ENCODE measurements at places on chromosomes 3 and 15.

- no peak for DNase-seq
Measured at GRCh38 chr3:27133060-27133459, 236.1 kb downstream of the NEK10 start.

DNA sequence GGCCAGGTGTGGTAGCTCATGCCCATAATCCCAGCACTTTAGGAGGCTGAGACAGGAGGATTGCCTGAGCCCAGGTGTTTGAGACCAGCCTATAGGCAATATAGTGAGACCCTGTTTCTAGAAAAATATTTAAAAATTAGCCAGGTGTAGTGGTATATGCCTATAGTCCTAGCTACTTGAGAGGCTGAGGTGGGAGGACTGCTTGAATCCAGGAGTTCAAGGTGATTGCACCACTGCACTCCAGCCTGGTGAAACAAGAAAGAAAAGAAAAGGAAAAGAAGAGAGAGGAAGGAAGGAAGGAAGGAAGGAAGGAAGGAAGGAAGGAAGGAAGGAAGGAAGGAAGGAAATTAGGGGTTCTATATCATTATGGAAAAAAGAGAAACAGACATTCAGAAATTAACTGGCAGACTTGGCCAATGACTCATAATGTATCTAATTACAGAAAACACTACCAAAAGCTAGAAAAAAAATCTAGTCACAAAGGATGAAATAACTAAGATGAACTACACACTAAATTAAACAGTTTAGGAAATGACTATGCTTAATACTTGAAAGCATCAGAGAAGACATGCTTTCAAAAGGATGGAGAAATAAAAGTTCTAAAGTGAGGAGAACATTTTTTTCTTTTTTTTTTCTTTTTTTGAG lies 45.4 kb upstream of the TERB2 start:
- no peak for DNase-seq

DNA sequence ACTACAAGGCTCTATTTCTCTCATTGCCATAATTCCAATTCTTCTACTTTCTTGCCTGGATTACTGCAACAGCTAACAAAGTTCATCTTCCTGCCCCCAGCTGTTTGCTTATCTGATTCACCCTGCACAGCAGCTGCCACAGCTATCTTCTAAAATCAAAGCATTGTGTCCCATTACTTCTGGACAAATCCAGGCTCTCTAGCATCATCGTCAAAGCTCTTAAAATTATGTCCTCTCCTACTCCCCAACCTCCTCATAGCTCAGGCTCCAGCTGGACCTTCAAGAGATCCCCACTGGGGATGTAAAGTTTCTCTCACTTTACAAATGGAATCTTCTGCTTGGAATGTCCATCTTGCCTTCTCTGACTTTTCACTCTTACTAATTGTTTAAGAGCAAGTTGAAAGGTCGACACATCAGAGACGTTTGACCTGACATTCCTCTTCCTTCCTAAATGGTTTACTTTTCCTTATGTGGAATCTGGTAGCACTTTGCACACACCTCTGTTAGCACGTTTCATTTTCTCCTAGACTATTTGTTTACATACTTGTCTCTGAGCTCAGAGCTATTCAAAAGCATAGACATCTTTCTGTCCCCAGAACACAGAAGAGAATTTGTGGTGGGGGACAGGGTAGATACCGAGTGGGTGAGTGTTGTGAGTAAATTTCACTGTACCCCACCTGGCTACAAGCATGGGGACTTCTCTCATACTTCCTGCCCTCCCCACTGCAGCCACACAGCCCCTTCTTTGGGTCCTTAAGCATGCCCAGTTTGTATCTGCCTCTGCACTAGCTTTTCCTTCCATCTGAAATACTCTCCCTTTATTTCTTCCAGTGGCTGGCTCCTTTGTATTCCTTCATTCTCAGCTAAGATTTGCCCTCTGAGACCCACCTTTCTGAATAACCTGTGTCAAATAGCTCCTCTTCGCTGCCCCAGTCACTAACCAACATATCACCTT lies 77.9 kb downstream of the SERPINI1 start:
- no peak for DNase-seq

- no peak for DNase-seq
Measured at GRCh38 chr3:36525115-36525801, 145.0 kb downstream of the STAC start.

DNA sequence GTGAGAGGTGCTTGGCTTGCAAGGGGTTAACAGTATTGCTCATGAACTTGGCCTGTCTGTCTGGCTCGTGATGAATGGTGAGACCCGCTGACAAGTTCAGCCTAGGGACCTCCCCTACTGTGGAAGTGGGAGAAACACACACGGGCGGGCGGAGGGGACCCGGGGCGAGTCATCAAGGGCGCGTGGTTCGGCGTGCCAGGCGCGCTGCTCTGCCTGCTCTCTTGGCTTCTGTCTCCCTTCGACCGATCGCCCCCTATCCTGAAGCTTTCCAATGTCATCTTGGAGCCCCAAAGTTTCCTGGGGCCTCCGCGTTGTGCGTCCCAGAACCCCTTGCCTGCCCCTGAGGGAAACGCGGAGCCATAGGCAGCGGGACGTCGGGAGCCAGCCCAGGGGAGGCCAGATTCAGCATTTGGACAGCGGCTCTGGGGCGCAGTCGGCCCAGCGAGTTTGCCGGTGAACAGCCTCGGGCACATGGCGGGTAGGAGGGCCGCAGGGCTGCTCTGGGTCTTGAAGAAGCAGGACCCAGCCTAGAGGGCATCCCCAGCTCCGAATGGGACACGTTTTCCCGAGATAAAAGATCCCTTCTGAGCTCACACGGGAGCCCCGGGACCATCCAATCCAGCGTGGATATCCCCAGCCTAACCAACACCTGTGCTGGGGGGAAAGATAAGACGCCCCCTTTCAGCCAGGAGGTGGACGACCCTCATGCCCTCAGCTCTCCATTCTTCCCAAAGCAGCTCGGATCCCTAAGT lies 27.0 kb upstream of the POLG start:
- DNase-seq: no peak

GRCh38 chr3:100912571-100912970 lies 80.7 kb downstream of the ABI3BP start:
- no peak for DNase-seq

GRCh38 chr3:107752202-107752990 lies 229.6 kb downstream of the BBX start:
- no peak for DNase-seq

GRCh38 chr15:101689901-101690300 lies 34.4 kb downstream of the TARS3 start:
- DNase-seq: no peak

DNA sequence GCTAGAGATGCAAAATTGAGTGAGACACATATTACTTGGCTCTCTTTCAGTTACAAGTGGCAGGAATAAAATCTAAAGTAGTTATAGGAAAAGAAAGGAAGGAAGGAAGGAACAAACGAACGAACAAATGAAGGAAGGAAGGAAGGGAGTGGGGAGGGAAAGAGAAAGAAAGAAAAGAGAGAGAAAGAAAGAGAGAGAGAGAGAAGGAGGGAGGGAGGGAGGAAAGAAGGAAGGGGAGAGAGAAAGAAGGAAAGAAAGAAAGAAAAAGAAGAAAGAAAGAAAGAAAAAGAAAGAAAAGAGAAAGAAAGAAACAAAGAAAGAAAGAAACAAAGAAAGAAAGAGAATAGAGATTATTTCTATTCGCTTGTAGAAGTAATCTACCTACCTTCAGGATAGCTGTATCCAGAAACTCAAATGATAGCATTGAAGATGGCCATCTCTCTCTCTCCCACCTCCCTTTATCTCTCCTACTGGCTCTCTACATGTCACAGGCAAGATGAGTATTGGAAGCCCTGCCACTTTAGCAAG lies 229.7 kb upstream of the TLE3 start:
- no peak for DNase-seq

DNA sequence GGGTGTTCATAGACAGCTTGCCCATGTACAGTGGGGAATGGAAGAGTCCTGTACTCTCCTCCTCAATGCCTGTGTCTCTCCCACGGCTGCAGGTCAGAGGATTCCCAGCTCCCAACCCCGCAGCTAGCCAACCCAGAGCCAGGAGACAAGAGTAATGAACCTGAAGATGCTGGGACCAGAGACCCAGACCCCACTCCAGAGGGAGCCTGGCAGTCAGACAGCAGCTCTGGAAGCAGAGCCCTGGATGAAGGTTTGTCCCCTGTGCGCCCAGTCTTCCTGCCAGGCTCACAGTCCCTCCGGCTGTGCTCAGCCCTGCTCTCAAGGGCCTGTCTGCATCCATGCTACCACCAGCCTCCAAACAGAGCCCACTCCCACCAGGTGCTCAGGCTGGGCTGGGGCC lies 29.5 kb downstream of the EFCC1 start:
- no peak for DNase-seq

DNA sequence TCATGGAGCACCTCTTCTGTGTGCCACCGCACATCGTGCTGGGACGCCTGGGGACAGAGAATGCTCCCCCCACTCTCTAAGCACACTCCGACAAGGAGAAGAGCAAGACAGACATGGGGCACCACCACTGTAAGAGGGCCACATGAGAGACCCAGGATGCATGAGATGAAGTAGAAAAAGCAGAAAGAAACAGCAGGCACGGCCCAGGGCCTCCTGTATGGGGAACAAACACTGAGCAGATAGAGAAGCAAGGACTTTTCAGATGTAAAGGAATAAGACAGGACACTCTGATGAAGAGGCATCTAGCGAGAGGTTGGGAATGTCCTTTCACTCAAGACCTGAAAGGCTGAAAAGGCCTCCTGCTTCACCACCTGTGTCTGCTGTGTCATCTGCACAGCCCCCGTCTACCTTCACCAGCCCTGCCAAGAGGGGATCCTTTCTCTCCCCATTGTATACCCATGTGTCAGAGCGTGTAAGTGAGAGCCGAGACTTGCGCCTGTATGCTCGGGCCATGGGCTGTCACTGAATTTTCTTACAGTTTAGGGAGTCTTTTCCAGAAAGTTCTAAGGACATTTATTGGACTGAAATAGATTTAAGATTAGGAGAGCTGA lies 125.6 kb downstream of the LRRK1 start:
- DNase-seq: no peak

DNA sequence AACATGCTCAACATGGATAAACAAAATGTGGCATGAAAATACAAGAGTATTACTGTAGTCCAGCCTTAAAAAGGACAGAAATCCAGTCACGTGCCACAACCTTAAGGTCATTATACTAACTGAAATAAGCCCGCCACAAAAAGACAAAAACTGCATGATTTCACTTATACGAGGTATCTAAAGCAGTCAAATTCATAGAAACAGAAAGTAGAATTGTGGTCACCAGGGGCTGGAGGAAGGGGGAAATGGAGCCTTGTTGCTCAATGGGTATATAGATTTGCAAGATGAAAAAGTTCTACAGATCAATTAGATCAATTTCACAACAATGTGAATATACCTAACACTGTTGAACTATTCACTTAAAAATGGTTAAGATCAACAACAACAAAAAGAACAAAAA lies 7.4 kb downstream of the GLB1 start:
- DNase-seq: no peak

GRCh38 chr15:81939604-81940440 lies 106.0 kb downstream of the MEX3B start:
- DNase-seq: no peak

DNA sequence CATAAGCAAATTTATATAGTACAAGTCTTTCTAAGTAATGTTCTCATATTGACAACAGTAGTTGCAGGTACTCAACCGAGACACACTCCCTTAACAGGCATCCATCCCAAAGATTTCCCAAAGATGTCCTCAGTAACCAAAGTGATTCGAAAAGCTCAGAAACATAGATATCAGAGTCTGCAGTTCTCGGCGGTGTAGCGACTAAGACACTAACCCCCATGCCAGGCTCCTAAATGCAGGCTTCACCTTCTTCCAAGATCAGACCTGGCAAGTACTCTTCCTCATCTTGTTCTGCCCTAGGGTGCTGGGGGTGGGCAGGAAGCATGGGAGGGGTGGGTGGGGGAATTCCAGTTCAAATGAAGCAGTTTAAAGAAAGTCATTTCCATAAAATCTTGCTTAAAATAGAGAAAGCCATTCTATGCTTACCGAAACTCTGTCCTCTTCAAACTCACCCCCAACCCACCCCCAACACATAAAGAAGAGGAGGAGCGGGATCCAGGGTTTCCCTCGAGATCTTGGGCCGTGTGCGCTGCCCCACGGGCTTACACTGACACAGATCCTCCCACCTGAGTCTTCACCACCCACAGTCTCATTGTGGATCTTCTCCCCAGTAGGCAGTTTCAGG lies 59.0 kb upstream of the BCL6 start:
- DNase-seq: no peak

- no peak for DNase-seq
Measured at GRCh38 chr15:98889930-98890695, 117.5 kb downstream of the PGPEP1L start.

DNA sequence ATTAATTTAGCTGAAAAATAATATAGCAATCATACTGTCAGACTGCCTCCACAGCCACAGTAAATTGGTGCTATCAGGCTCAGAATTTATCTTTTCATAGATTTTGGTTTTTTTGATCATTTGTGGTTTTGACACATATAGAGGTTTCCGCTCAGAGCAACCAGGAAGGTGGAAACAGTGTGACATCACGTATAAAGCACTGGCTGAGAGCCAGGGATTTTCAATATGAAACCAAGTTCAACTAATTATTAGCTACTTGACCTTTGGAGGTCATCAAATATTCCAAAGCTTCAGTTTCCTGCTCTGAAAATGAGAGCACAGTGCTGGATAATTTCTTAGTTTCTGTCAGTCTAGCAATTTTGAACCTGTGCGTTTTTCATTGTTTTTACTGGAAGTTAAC lies 433.8 kb upstream of the SUCLG2 start:
- DNase-seq: no peak

DNA sequence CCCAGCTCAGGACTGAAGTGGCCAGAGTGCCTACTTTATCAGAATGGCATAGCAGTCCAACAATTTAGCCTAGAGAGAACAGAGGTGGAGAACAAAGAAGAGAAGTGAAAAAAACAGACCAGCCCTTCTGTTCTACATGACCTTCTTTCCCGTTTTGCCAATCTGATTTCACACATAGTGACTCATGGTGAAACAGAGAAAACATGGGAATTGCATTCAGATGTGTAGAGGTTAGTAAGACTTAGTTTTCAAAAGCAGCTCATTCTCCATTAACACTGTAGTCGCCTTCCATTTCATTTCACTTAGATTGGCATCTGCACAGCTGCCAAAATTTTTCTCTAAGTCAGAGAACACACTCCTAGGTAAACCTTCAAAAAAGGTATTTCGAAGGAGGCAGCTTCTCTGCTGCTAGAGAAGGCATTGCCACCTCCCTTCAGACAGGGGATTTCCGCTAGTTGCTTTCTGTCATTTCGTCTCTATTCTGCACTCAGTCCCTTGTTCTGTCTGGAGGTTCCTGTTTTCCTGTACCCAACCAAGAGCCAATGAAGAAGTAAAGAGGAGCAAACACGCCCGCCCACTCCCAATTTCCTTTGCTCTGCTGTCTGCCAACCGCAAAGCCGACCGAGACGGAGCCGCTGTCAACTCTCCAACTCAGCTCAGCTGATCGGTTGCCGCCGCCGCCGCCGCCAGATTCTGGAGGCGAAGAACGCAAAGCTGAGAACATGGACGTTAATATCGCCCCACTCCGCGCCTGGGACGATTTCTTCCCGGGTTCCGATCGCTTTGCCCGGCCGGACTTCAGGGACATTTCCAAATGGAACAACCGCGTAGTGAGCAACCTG lies at the start of gene ARL6IP5:
ARL6IP5 (plus strand) TSS at position 612 of the 842 bp plus-strand sequence; CDS start at position 723, 111 bp downstream.
- no peak for DNase-seq

- DNase-seq: no peak
Measured at GRCh38 chr15:47934342-47934741, 186.4 kb upstream of the SLC24A5 start.

Measured in right renal cortex interstitium (tissue), 3 donors.